ENCODE measurements at places on chromosomes 2 and 18.

- no peak for DNase-seq
Measured at GRCh38 chr2:26875808-26876207, 27.9 kb downstream of the DPYSL5 start.

GRCh38 chr18:61225336-61225735 is 107.9 kb upstream of the CDH20 start:
- DNase-seq = no peak

GRCh38 chr2:208359632-208359986 is 47.0 kb upstream of the PTH2R start:
- DNase-seq = peak; percentile 5

- DNase-seq = peak; percentile 13
Measured at GRCh38 chr2:152611458-152612231, 105.6 kb downstream of the PRPF40A start.

DNA sequence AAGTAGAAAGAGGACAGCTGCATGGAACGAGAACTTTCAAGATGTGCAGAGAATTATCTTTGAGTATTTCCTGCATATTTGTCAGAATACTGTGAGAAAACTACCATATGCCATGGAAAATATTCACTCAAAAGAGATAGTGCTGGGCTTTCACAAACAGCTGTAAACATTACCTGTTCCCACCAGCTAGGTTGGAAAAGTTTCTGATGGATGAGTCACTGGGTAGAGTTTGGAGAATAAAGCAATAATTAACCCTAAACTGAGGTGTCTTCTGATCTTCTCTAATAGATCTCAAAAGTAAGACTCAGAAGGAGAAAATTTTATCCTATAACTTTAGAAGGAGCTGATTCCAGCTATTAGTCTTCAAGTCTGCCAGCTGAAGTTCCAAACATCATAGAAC is 3.9 kb upstream of the FSIP2 start:
- DNase-seq = no peak

- no peak for DNase-seq
Measured at GRCh38 chr18:60667016-60667415, 294.4 kb upstream of the MC4R start.

GRCh38 chr2:138294451-138294850 is 207.1 kb upstream of the SPOPL start:
- DNase-seq = no peak

DNA sequence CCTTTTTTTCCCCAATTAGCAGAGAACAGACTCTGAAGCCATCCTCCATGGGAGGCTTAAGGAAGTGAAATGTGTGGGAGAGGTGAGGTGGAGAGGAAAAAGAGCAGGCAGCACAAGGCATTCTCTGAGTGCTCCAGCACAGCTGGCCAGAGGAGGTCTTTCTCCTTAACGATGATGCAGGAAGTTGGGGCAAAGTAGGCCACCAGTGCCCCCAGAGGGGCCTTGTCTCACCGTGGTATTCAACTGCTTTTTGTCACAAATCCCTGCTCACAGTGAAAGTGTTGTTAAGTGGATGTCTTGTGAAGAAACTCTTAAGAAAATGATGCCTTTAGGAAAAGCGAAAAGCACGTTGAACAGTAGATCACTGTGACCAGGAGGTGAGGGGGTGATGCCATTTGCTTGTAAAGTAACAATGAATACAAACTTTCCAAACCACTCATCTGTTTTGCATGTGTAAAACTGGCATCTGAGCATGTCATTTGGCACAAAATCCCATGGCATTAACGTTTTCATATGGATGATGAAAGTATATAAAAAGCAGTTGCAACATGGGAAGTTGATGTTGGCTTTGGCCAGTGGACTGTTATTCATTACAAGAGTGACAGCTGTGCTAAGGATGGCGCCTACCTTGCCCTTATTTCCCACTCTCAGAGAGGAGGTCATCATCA is 49.2 kb upstream of the CDC42EP3 start:
- DNase-seq = no peak

- DNase-seq = no peak
Measured at GRCh38 chr18:25164211-25164847, 187.6 kb downstream of the ZNF521 start.

- DNase-seq = no peak
Measured at GRCh38 chr2:238255636-238256035, 15.8 kb upstream of the HES6 start.

DNA sequence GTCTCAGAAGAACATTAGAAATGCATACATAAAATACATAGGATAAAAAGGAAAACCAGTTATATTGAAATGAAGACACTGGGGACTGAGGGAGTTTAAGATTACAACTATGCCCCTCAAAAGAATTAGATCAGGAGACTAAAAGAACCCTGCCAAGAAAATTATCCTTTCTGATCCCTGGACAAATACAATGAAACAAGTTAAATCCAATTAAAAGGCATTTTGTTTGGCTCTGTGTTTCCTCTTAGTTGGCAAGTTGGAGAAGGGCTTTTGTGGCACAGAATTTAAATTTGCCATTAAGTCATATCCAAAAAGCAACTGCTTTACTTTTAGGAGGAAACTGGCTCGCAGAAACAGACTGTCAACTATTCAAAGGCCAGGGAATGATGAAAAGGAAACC is 99.1 kb upstream of the CD302 start:
- no peak for DNase-seq

- no peak for DNase-seq
Measured at GRCh38 chr2:1173528-1173927, 222.9 kb downstream of the SNTG2 start.

DNA sequence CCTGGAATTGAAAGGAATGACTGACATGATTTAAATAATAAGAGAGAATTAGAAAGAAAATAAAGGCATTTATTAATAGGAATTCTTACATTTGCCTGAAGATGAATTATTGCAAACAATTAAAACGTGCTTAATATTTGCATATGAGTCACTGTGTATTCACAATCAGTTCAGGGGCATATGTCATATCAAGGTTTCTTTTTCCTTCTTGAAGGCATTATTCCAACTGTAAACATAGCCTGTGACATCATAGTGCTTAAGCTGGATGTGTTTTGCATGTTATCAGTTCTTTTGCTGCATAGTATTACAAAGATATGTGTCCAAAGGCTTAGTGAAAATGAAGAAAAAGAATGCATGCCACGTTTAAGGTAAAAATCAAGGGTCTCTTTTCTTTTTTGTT is 80.8 kb downstream of the MEIS1 start:
- no peak for DNase-seq

DNA sequence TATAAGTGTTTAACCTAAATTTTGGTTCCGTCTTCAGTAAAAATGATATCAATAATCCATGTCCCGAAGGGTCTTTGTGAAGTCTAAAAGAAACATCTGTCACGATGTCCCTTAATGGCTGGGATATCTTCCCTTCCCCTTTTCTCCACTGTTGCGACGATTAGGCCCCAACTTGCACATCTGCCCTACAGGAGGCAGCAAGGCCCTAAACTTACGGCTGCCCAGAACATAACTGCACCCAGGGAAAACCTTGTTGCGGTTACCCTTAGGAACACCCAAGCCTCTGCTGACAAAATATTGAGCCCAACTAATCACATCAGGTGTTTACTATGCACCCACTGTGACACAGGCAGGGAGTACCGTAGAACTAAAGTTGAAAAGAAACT is 1.3 kb upstream of the SMAD2 start:
- peak; percentile 62 for DNase-seq

GRCh38 chr2:221334481-221335218 is 237.5 kb downstream of the EPHA4 start:
- DNase-seq = no peak

- peak; percentile 88 for DNase-seq
Measured at GRCh38 chr2:191150600-191151330, at the start of gene STAT4. Gene STAT4, minus strand, starts transcription at chr2:191150994. Its CDS starts 2,791 bp downstream, at chr2:191148203.

DNA sequence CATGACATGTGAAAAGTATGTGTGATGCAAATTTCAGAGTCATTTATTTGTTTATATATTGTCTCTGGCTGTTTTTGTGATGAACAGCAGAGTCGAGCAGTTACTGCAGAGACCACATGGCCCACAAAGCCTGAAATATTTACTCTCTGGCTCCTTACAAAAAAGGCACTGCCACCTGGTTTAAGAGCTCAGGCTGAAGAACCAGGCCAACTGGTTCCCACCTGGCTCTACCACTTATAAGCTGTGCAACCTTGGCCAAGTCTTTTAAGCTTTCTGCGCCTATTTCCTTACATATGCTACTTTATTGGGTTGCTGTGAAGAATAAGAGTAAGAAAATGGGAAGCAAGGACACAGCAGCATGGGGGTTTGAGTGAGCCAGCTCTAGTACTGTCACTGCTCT is 207.6 kb downstream of the L3MBTL4 start:
- no peak for DNase-seq

GRCh38 chr2:175889701-175890302 is 112.3 kb downstream of the LNPK start:
- DNase-seq = no peak

DNA sequence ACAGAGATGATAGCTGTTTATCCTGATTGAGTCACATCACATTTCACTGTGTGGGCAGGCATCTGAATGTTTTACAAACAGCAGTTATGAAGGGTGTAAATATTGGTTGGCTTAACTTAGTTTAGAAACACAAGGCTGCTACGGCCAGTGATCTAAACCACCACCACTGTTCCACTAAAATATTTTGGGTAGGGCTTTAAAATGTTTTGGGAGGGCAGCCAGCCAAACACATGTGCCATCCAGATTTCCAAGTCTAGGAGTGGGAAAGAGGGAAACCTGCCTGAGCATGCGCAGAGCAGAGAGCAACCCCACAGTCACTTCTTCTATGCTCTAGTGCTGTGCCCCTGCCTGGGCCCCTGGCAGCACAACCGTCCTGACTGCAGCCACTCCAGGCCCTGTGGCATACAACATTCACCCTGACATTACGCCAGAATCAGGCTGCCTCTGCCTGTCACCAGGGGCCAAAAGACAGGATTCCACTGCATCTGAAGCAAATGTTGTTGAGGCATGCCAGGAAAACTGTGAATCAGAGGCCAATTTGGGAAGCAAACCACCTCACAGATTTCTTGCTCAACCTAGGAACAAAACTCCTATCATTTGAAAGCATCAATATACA is 74.8 kb upstream of the COL5A2 start:
- DNase-seq = no peak

- no peak for DNase-seq
Measured at GRCh38 chr2:165277295-165277694, 38.1 kb downstream of the SCN2A start.

- no peak for DNase-seq
Measured at GRCh38 chr2:123720760-123721159, 304.3 kb upstream of the CNTNAP5 start.

GRCh38 chr2:131039535-131039907 is 53.7 kb downstream of the FAM168B start:
- no peak for DNase-seq

DNA sequence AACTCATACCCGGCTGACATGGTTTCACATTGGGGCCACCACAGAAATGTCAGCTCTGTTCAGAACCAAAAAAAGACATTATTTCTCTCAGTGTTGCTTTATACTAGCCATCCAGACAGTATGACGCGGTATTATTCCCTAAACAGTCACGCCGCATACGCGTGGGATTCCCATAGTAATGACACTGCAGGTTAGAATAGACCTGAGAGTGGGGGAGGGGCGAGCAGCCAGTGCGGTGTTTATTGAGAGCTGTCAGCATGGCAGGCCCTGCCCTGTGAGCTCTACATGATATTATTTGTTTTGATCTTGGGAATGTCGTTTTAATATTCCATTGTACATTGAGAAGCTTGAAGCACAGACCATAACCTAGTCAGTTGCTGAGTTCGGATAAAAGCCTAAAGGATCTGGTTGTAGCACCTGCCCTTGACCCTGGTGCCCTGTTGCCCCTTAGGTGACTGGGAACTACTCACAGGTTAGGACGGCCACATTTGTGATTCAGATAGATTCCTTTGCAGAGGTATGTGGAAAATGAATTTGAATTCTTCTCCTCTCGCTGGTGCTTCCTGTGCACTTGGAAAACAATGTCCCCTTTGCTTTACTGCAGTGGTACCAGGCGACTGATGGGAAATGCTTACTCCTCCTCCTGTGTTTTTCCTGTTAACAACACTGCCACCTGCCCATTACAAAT is 150.1 kb downstream of the ARHGAP28 start:
- DNase-seq = no peak

- no peak for DNase-seq
Measured at GRCh38 chr18:5250603-5251002, 44.9 kb downstream of the ZBTB14 start.

GRCh38 chr2:193963472-193964119 is 1693.4 kb upstream of the SLC39A10 start:
- no peak for DNase-seq

- DNase-seq = no peak
Measured at GRCh38 chr2:43841949-43842865, 3.4 kb downstream of the ABCG8 start.

- DNase-seq = no peak
Measured at GRCh38 chr2:120938045-120938771, 202.5 kb downstream of the GLI2 start.

DNA sequence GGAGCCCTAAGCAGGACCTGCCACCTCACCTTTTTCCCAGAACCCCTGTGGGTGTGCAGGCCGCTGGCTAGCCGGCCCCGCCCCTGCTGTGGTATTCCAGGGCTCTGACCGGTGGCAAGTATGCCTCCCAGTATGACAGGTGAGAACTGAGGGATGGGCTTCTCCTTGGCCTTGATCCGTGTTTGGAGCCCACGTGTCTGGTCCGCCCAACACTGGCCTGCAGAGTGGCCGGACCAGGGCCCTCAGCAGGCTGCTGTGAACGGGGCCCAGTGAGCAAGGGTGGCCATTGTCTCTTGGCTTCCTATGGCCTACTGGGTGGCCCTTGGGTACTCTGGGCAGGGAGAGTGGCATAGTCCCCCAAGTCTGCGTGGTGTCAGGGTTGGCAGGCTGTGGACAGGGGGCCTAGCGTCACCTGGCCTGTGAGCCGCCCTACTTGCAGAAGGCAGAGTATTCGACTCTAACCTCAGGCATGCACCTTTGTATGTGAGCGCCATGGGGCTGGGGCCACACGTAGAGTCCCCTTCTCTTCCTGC is 1.8 kb downstream of the RNPEPL1 start:
- no peak for DNase-seq

DNA sequence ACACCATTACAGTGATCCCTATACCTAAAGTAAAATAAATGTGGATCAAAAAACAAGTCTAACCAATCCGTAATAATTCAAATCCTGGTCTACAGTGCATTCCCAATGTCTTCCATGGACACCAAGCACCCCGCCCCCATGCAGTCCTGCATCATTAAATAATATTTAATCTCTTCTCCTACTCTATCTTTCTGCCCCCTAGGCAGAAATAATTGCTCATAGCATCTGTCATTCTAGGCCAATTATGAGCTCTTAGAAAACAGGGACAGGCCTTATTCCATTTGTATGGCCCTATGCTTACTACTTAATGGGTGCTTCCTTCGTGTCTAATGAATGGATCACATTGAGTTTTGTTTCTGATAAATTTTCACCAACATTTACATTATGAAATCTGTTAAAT is 66.4 kb downstream of the PAX3 start:
- no peak for DNase-seq
